Activated effector memory CD4-positive, alpha-beta T cell treated with Interleukin-2 at 50 U/mL for 16 hours (primary cell): ENCODE measurements at places on chromosomes 7 and 10.

- no peak for DNase-seq
These were observed 16.7 kb downstream of the LSMEM1 start for GRCh38 chr7:112497481-112497880.

DNA sequence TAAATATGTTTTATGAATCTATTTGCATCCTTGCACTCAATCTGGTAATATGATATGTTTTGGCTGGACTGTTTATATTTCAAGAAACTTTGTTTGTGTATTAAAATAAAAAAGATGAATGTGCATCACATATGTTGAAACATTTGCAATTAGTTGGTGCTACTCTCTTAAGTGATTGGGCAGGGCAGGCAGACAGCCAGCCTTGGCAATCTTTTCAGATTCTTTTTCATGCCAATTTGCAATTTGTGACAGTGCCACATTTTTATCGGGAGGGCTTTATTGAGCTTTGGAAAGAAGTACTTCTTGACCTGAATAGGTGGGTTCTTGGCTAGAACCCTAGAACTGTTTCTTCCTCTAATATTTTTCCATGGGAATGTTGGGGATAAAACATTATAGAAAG, 152.2 kb downstream of the NXPH1 start:
- no peak for DNase-seq

DNA sequence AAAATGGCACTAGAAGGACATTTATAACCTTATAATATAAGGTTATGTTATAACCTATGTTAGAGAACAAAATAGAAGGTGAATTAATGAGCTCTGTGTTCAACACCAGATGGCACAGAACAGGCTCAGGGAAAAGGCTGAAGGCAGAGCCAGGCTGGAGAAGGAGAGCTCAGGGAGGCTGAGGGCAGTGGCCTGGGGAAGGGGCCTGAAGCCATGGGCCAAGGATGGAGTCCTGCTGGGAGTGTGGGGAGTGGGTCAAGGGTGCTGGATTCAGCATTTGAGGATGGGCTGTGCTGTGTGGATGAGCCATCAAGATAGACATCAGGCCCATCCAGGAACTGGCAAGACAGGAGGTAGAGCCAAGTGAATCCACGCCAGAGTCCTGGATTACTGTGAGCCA, 218.8 kb downstream of the ZNF248 start:
- DNase-seq: no peak

DNA sequence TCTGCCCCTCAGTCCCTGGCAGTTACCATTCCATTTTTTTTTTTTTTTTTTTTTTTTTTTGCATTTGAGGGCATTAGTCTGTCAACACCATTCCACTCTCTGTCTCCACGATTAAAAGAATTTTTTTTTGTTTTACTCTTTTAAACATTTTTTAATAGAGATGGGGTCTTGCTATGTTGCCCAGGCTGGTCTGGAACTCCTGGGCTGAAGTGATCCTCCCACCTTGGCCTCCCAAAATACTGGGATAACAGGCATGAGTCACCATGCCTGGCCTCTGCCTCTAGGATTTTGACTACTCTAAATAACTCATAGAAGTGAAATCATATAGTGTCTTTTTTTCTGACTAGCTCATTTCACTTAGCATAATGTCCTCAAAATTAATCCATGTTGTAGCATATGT, 16.5 kb upstream of the CLDN3 start:
- no peak for DNase-seq

DNA sequence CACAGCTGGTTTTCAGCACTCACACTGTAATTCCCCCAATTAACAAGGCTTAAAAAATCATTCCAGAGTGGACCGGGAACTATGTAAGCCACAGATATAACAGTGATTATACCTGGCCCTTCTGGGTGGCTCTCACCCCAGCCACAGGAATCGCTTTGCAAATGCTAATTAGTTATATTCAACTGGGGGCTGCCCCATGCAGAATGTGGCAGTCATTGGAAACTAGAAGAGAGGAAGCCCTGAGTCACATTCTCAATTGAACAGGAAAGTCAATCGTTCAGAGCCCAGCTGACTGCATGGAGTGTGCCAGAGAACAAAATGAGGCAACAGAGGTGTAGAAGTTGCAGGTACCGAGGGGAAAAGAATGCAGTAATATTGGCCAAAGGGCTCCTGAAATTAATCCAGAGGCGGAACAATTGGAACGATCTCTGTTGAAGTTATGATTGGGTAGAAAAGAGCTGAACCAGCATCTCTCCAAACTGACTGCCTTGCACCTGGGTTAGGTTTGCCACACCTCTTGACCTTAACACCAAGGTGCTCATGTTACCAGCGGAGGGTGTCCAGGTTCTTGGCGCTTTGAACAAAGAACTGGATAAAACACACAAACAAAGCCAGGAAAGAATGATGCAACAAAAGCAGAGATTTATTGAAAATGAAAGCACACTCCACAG, 909.7 kb upstream of the AUTS2 start:
- no peak for DNase-seq
